ENCODE measurements at places on chromosomes 1 and 21. TPM values are rescaled to one million over a fixed set of nuclear protein-coding genes. Genes with fewer than 3 reads are reported as not detected.

DNA sequence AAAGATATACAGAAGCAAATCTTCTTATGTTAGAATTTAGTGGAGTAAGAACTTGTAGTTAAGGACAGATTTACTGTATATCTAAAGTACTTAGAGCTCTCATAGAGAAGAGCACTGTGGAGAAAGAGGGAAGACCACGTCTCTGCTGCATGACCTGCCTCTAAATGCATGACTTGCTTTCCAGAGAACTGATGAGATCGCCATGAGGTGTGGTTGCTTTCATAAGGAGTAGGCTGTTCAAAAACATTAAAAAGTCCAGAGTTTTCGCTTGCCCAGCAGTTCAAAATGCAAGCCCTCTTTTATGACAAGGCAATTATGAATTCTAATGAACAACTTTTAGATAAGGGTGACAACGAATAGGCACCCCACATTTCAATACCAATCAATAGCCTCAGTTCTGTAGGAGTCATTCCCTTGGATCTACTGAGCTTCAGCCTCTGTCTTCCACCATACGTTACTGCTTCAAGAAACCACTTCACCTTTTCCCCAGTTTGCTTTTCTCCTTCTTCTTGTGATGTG is 24.9 kb downstream of the SLC30A10 start:
- no peak for DNase-seq

DNA sequence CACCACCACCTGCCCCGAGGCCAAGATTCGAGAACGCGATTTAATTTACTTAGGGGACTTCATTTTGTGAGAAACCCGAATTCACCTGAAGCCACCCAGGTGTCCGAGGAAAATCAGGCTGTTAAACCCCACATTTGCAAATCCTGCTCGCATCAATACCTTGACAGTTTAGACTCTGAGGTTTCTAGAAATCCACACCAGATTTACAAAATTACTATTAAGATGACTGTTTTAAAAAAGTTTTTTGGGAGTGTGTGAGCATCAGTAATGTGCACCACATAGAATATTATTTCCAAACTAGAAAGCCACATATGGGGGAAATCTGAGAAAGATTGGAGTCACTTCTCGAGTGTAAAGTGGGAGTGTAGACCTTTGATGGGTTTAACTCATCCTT is 685 bp downstream of the RIMKLA start:
- DNase-seq, result no peak

- no peak for DNase-seq
Observed at GRCh38 chr1:9722378-9722749, 70.8 kb downstream of the PIK3CD start.

GRCh38 chr1:30572192-30572591 is 151.2 kb downstream of the MATN1 start:
- no peak for DNase-seq

DNA sequence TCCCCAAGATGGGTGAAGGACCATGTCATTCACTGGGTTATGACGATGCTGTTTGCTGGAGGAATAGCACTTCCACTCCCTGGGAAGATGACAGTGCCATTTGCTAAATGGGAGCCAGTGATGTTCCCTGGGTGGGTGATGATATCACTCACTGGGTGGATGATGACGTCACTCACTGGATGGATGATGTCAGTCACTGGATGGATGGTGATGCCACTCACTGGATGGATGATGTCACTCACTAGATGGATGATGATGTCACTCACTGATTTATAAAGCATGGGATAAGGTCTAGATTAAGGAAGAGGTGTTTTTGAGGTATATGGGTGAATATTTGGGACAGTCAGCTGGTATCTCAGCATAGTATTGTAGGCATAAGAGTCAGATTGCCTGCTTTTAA is 457.2 kb downstream of the AJAP1 start:
- no peak for DNase-seq

The HMGCS2 gene
- total RNA-seq, result not detected

All from CD4-positive, CD25-positive, alpha-beta regulatory T cell (primary cell).